ENCODE measurements at places on chromosomes 16 and 17. TPM values are rescaled to one million over a fixed set of nuclear protein-coding genes. Genes with fewer than 3 reads are reported as not detected.

GPRC5B gene
- not detected for total RNA-seq

DNA sequence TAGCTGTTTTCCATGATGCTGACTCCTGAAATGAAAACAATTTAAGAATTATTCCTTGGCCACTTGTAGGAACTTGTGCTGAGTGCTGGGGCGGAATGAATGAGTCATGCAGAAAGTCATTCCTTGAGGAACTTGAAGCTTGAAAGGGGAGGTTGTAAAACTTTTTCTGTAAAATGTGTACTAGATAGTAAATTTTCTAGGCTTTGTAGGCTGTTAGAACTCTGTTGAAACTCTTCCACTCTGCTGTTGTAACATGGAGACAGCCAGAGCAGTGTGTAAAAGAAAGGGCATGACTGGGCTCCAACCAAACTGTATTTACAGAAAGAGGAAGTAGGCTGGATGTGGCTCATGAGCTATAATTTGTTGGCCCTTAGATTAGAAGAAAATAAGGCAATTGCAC, 46.1 kb downstream of the ABCA8 start:
- no peak for DNase-seq

TMEM100 gene
- total RNA-seq = not detected

MYH2 gene
- not detected for total RNA-seq

LRRC36 gene
- total RNA-seq = 0.81 TPM

DNA sequence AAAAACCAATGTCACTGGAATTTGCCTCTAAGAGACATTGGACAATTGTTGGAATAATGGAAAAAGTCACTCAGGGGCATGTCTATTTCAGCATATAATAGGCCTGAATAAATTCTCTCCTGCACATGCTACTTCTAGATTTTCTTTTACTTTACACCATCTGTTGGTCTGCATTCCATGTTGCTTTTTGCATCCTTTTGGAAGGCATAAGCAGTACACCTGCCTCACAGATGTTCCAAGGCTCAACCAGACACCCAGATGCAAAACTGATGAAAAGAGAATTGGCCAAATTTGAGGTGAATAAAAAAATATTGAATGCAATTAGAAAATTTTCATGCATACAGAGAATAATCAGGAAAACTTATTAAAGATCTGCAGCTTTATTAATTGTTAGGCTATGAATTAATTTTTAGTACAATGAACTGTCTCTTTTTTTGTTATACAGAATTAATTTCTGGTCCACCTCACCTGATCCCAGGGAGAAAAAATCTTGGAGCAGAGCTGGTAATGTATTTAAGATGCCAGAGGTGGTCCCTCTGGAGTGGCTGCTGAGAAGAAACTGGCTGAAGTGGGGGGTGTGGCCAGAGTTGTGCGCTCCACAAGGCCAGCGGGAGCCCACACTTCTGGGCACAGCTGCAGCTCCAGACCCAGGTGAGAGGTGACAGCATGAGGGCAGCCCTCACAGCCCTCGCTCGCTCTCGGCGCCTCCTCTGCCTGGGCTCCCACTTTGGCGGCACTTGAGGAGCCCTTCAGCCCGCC, 778.6 kb downstream of the CDH11 start:
- no peak for DNase-seq

SLC38A8 gene
- not detected for total RNA-seq
